ENCODE measurements at places on chromosomes 16 and 17.

DNA sequence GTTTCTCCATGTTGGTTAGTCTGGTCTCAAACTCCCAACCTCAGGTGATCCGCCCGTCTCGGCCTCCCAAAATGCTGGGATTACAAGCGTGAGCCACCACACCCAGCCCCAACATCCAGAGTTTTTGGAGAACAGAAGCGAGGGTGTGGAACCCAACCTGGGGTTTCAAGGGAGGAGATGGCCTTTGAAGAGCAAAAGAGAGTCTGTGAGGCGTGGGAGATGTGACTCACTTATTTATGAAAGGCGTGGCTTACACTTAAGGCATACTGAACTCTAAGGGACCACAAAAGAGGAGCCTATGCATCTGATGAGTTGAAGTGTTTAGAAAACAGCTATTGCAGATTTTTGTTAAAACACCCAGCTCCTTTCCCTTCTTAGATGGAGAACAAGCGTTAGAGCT is 18.9 kb downstream of the ARSG start:
- DNase-seq, result no peak

DNA sequence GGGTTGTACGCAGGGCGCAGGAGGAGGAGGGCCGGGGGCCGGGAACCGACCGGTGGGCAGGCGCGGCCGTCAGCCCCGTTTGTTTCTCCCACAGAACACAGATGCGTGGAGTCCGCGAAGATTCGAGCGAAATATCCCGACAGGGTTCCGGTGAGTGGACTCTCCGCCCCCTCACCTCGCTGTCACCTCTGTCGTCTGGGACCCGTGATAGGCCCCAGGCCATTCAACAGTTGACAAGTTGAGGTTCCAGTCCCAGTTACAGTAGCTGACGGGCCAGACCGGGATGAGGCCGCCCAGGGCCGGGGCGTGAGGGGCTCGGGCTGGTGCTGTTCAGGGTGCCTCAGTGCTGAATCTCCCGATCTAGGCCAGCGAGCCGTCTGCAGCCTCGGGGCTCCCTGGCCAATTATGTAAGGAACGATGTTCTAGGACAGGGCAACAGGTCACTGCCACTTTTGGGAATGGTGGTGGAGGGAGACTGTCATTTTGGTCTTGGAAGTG is 628 bp downstream of the GABARAPL2 start:
- DNase-seq, result no peak

DNA sequence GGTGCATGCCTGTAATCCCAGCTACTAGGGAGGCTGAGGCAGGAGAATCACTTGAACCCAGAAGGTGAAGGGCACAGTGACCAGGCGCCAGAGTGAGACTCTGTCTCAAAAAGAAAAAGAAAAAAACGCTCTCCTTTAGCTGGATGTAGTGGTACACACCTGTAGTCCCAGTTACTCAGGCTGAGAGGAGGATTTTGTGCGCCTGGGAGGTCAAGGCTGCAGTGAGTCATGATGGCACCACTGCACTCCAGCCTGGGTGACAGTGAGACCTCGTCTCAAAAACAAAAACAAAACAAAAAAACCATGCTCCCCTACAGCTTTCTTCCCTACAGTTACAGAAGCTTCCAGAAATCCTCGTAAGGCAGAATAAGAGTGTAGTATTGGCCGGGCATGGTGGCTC is 33.1 kb upstream of the ST6GALNAC1 start:
- DNase-seq, result no peak

- no peak for DNase-seq
These were observed 8.4 kb downstream of the HOXB4 start for GRCh38 chr17:48569674-48570324.

- DNase-seq, result no peak
These were observed 9.5 kb downstream of the RNF213 start for GRCh38 chr17:80270104-80270503.

DNA sequence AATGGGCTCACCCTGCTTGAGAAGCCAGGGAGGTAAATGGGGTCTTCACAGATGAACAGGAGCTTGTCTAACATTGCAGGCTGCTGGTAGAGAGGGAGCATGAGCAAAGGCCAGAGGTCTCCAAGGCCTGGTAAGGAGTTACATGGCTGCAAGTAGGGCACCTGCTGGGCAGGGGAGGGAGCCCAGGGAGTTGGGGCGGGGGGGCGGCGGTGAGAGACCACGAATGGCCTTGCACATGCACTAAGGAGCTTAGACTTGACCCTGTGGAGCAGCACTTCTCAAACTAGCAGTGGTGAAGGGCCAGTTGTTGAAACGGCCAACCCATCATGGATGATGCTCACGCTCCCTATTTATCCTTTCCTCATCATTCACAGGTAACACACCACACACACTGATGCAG is 38.4 kb downstream of the ERN1 start:
- no peak for DNase-seq

DNA sequence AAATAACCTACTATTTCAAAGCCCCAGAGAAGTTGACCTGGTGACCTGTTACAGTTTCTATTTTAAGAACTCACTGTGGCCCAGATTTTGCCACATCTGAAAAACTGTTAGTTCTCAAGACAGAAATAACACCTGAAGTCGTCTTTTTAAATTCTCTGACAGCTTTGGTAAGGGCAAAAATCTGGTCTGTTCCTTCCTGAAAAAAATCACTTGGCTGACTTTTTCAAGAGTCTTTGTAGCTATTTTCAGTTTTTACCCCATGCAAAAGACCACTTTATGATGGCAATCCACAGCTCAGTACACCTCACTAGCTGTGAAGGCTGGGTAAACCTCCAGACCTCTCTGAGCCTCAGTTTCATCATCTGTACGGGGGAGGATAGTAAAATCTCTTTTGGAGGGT is 60.7 kb upstream of the SREBF1 start:
- DNase-seq, result no peak

DNA sequence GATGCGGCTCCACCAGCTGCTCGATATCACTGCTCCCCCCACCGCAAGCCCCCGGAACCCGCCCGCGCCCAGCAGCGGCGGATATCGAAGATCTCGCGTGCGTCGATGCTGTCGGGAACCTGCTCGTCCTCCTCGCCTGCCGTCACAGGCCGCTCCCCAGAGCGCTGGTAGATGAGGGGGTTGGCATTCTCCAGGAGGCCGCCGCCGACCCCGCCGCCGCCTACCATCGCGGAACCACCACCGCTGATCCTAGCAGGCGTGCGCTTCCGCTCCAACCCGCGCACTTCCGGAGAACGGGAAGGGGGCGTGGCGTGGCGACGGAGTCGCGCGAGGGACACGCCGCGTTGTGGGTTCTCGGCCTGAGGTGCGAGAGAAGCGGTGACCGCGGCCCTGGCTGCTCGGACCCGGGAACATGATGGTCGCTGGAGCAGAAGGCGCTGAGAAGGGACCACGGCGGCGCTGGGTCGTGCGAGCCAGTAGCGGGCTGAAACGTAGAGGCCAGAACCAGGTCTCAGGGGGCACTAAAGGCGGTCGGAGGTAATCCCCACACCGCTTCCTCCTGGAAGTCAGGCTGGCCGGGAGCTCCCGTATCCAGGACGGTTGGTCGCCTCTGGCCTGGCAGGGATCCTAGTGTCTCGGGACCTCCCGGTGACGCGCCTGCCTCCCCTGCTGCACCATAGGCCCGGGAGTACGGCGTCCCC is at the start of gene CIAO2B:
Gene CIAO2B (minus strand): TSS at position 265 of the 701 bp plus-strand sequence. CDS start 38 bp downstream, at position 227.
- peak; percentile 78 for DNase-seq

DNA sequence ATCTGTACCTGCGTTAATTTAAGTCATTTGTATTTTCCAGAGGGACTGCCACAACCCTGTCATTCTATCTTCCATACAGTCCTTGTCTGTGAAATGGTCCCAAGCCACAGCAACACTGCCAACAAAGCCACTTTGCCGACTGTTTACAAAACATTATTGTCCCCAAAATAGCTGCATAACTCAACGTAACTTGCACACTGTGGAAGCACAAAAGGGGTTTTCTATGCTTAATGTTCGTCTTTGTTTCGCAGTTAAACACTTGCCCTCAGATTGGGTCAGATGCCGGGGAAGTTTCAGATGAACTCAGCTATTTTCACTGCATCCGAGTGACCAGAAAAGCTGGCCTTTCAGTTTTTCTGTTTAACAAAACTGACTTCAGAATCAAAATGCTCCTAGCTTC is 4.6 kb downstream of the SEC14L5 start:
- no peak for DNase-seq

GRCh38 chr16:51565184-51565583 is 414.1 kb upstream of the SALL1 start:
- DNase-seq, result no peak

DNA sequence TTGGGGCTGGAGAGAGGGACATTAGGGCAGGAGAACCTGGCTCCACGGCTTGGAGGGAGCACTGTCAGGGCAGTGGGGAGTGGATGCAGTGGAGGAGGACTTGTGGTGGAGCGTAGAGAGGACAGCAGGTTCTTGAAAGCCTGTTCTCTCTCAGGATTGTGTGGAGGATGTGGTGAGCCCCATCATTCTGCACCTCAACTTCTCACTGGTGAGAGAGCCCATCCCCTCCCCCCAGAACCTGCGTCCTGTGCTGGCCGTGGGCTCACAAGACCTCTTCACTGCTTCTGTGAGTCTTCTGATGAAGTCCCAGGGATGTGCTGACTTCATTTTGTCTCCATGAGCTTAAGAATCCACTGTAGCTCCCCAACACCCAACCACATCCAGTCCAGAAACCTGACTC is 13.5 kb downstream of the COX6A2 start:
- DNase-seq, result no peak

- DNase-seq, result no peak
These were observed 114.9 kb downstream of the IRF8 start for GRCh38 chr16:86013867-86014266.

GRCh38 chr17:733743-734142 is 1.3 kb downstream of the TLCD3A start:
- DNase-seq, result no peak

DNA sequence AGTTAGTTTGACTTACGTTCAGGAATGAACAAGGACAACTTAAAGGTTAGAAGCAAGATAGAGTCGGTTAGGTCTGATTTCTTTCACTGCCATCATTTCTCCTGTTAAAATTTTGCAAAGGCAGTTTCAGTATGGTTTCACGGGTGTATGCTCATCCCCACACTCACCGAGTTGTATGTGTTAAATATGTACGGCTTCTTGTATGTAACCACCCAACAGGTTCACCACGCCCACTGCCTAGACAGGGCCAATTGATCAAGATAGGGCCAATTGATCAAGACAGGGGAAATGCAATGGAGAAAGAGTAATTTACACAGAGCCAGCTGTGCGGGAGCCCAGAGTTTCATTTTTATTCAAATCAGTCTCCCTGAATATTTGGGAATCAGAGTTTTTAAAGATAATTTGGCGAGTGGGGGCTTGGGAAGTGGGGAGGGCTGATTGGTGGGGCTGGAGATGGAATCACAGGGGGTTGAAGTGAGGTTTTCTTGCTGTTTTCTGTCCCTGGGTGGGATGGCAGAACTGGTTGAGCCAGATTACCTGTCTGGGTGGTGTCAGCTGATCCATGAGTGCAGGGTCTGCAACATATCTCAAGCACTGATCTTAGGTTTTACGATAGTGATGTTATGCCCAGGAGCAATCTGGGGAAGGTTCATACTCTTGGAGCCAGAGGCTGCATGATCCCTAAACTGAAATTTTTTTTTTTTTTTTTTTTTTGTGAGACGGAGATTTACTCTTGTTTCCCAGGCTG is 62.4 kb upstream of the PLCG2 start:
- no peak for DNase-seq
